Stimulated activated naive CD8-positive, alpha-beta T cell treated with anti-CD3 and anti-CD28 coated beads, Interleukin-15, amount 100 ng/mL, for 72 hours (primary cell): ENCODE measurements at places on chromosomes 4 and X.

DNA sequence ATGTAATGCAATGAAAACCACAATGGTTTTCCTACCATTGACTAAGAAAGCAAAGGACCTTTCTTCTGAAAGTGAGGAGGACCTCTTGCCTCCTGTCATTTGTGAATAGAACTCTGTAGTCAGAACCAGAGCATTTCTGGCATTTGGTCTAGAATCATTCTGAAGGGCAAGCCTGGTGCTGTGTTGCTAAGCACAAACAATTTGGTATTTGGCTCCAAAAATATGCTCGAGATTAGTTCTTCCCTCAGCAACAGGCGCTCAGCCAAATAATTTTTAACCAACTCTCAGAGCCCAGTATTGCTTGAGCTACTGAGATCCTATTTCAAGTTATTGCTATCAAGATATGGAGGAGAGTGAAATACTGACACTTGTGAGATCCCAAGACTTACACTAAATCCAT, 71.0 kb downstream of the SNCA start:
- no peak for DNase-seq

GRCh38 chrX:151169783-151170182, 6.6 kb upstream of the GPR50 start:
- DNase-seq, result no peak

- DNase-seq, result no peak
Measured at GRCh38 chr4:185113340-185113739, 29.7 kb upstream of the SLC25A4 start.

- DNase-seq, result no peak
Measured at GRCh38 chrX:2432298-2432863, 68.4 kb downstream of the DHRSX start.

- DNase-seq, result no peak
Measured at GRCh38 chr4:83489711-83490326, 4.9 kb upstream of the ABRAXAS1 start.

GRCh38 chrX:24333371-24333770, 19.5 kb upstream of the SUPT20HL2 start:
- DNase-seq, result no peak

DNA sequence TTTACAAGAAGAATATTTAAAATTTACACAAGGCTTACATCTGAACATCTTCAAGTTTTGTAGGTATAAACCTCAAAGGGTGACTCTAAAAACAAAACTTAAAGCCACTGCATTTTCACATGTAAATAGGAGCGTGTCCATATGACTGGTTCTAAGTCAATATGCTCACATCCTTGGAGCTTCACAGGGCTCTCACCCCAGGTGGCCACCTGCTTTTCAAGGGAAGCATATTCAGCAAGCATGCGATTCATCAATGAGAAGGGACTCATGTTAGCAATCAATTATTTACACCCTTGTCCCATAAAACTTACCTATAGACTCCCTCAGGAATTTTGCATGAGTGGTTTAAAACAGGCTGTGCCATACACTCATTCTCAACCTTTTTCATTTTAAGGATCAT, 17.8 kb upstream of the KLHL34 start:
- no peak for DNase-seq

GRCh38 chrX:16678689-16679088, 28.7 kb downstream of the S100G start:
- no peak for DNase-seq

- no peak for DNase-seq
Measured at GRCh38 chr4:10347281-10347795, 109.9 kb downstream of the ZNF518B start.

DNA sequence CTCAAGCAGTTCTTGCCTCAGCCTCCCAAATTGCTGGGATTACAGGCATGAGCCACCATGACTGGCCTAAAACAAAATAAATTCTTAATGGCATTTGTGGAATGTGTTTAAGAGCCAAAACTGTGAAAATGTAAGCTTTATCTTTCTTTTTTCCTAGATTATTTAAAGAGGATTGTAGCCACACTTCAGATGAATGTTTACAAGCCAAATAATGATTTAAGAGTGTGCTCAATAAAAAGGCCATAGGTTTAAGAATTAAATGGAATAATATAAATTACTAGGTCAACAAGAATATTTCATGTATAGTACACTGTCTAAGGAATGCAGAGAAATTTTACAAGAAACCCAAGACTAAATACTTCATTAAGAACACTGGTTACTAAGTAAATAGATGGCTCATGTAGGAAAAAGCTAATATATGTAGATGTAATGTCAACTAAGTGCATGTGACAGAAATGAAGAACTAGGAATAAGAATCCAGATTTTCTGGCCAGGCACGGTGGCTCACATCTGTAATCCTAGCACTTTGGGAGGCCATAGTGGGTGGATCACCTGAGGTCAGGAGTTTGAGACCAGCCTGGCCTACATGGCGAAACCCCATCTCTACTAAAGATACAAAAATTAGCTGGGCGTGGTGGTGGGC, 21.3 kb upstream of the UGDH start:
- DNase-seq, result no peak

DNA sequence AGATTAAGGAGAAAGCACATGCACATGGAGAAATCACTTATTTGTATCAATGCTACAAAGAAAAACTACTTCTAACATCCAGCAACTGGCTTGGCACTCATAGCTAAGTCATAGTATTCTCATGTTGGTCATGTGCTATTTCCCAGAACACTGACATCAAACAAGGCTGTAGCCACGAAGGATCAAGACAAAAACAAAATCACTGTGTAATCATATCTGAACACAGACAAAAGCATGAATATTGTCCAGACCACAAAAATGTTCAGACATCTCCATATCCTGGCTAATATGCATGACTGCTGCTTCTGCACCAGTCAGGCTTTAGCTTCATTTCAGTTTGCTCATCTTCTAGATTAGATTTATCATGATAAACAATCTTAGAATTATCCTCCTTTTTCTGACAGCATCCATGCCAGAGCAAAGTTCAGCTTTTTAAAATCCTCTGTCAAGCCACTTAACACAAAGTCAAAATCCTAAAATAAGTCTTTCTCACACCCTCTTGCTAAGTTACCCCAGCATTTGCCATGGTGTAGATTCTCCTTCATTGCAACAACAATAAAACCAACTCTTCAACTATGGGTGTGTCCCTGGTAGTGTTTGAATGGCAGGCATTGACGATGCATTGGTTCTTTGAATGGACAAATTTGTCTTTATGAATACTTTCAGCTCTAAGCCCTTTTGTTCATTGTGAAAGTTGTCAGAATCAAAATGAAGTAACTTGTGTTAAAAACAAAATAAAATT, 39.1 kb upstream of the NPFFR2 start:
- DNase-seq, result no peak

GRCh38 chrX:148363471-148364235, 136.8 kb upstream of the AFF2 start:
- no peak for DNase-seq

GRCh38 chr4:168437192-168437943, 42.9 kb downstream of the DDX60L start:
- DNase-seq, result no peak

GRCh38 chr4:83440148-83440814, 15.3 kb downstream of the HELQ start:
- DNase-seq, result no peak

GRCh38 chrX:19924285-19924684, 36.9 kb upstream of the SH3KBP1 start:
- DNase-seq, result no peak

DNA sequence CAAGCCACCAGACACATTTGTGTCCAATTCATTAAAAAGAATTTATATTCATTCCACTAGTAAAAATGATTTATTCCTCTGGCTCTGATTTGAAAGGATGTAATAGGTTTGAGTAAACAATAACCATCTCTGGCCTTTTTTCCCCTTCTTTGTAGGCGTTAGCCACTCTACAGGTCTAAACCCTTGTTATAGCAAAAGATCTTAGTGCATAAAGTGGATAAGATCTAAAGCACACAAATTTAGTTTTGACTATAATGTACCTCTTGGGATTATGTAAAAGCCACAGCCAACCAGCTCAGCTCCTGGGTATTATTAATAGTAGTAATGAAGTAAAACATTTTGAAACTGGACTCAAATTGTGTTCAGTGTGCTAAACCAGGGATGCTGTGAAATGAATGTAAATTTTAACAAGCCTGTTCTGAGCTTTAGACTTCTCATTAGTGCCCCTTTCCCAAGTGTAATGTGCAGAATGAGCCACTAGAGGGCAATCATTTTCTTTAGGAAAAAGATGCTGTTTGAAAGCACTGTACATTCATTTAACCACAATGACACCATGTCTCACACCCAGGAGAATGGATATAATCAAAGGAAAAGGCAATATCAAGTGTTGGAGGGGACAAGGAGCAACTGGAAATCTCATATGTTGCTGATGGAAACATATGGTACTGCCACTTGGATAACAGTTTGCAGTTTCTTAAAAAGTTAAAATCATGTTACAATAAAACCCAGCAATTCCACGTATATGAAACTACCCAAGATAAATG, 69.7 kb downstream of the KLHL8 start:
- DNase-seq, result peak; percentile 52

- DNase-seq, result no peak
Measured at GRCh38 chrX:124433186-124433585, 86.8 kb downstream of the SH2D1A start.

DNA sequence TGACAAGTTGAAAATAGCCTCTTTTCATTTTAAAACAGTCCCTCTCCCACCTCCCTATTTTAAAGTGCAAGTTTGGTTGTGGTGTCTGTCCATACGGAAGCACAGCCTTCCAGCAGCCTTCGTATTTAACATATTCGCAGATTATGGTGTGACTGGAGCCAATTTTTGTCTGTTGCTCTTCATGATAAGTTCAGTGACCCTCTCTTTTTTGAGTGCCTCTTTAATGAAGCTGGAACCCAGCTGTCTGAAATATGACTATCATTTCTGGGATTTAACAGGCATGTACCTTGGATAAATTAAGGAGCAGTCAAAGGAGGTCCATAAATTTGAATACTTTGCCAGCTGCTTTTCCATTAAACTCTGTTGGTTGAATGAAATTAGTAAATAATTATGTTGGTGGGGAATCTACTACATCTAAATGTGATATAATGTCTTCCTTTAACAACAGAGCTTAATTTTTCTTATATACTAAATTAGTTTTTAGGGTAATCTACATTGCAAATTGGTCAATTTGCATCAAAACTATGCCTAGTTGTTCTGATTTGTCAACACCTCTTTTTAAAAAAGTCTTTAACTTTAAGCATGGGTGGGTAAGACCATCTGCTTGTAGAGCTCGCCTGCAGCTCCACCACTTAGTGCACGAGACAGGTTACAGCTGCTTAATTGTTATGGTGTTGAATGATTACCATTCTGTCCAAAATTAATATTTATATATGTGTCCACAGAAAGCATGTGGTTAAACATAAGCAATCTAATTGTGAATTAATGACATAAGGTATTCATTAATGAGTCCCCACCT, 216.6 kb downstream of the DCTD start:
- no peak for DNase-seq

DNA sequence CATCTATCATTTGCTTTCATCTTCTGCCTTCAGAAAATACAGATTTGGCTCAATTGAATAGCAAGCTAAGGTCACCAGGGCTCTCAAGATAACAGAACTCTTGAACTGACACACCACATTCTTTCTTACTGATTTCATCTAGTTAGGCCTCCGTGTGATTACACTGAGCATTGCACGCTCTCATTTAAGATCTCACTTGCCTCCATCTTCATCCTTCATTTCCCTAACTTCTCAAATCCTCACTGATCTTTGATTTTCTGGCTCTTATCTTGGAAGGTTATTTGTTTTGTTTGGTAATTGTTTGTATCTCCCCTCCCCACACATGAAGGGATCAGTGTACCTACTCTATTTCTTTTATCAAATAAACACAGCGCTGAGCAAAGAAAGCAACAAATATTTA, 47.7 kb downstream of the MANBA start:
- no peak for DNase-seq

GRCh38 chrX:25004485-25005032, 11.2 kb downstream of the ARX start:
- no peak for DNase-seq

GRCh38 chr4:4859799-4860599, 534 bp downstream of the MSX1 start:
- no peak for DNase-seq

GRCh38 chr4:156303708-156304107, 350.0 kb upstream of the CTSO start:
- DNase-seq, result no peak

GRCh38 chr4:109607976-109608375, 47.9 kb downstream of the MCUB start:
- DNase-seq, result no peak

GRCh38 chrX:13647709-13648212, 5.2 kb upstream of the TCEANC start:
- DNase-seq, result peak; percentile 72

DNA sequence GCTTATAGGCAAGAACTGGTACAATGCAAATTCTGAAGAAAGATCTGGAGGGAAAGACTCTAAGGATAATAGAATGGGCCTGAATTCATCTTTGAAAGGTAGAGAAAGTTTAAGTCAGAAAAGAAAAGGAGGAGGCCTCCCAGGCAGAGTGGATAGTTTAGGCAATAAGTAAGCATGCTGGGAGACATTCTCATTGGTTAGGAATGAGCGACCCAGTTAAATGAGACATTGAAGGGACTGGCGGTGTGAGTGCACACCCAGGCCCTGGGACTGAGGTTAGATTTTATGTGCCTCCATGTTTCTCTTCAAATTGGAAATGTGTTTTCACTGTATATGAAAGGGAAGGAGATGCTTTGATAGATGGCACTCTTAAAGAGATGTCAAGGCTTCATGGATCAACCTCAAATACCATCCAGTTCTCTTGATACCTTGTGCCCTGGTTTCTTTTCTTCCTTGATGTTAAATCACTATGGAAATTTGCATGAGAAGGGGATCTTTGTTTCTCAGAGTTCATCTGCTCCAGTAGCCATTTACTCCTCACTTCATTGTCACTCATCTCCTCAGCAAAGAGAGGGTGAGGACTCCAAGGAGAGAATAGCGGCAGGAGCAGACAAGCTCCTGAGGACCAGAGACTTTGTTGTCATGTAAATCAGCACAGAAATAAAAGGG, 584.2 kb upstream of the INTU start:
- DNase-seq, result no peak

DNA sequence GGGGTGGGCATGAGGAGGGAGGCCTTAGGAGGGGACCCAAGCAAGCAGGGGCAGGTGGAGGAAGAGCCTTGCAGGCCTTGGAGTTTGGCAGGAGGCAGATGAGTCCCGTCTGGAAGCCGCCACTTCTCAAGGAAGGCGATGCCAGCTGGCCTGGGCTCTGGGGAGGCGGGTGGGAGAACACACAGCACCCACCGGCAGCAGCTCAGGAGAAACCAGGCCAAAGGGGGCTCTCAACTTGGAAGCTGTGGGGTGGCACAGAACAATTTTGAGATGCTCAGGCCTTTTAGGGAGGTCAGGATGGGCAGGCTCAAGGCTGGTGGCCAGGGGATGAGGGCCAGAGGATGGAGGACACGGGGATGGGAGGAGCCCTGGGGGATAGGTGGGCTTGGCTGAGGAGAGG, 11.6 kb upstream of the DUSP9 start:
- no peak for DNase-seq

DNA sequence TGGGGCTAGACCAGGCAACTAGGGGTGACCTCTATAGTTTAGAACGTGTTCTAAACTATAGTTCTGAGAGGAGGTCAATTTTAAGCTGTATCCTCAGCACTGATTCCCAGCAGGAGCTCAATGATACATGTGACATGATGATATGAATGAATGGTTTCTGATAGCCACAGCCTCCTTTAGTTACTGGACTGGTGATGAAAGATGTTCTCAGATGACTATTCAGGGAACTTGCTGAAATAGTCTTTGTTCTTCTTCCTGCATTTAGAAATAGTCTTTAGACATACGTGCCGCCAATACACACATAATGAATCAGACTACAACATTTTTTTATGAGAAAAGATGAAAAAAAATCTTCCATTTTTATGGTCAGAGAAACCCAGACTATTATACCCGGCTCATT, 116.3 kb upstream of the TMEM150C start:
- DNase-seq, result no peak

GRCh38 chr4:83589279-83589678, 53.4 kb downstream of the GPAT3 start:
- no peak for DNase-seq
